Globus pallidus (tissue), 1 donor: ENCODE measurements at places on chromosomes 5 and 9.
A peak's percentile ranks its signal among the peaks of the same experiment; 100 is the strongest.

DNA sequence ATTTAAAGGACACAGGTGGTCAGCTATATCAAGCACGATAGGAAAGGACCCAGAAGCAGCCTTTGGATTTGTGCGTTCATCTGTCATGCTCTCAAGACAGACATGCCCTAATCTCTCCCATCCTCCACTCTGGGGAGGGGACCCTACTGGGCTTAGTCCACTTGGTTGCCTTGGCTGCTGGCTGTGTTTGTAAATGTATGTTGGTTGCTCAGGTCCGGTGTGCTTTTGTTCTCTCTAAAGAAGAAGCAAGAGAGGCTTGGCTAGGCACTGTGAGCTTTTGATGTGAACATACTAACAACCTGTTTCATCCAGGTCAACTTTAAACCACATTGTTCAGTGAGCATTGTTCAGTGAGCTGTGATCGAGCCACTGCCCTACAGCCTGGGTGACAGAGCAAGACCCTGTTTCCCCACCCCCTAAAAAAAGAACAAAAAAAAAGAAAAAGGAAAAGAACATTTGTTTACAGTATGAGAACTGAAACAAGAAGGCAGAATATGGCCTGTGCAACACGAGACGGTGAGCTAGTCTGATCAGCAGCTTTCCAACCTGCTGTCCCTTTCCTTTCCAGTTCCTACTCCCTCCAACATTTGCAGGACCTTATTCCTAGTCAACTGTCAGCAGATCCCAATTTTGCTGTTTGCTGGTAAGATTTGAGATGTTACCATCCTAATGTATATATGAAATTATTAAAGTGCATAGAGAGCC lies 228.3 kb downstream of the ARHGAP26 start:
- no peak for DNase-seq

GRCh38 chr5:161001604-161002003 lies 149.6 kb upstream of the ATP10B start:
- DNase-seq = no peak

- DNase-seq = no peak
These were observed 8.6 kb downstream of the SLC45A2 start for GRCh38 chr5:33975852-33976251.

DNA sequence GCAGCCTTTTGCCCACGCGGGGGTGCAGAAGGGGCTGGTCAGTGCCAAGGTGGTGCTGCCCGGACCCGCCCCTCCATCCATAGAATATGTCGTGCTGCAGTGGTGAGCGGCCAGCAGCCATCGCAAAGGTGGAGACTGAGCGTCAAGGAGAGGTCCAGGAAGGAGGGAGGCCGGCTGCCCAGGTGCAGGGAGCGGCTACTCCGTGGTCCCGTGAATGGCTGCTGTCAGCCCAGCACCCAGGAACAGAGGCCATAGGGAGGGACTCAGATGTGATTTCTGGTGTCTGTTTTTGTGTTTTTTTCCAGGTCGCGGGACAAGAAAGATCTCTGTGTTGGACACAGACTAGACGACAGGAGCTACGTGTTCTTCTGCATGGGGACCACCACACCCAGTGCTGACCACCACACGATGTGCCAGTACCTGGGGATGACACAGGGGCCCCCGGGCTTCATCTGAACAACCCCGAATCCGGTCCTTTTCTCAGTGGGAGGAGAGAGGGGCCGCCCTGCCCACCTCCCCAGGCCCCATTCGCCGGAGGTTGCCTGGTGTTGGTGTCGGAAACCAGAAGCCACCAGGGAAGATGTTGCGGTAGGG lies 29.0 kb downstream of the PAEP start:
- no peak for DNase-seq

DNA sequence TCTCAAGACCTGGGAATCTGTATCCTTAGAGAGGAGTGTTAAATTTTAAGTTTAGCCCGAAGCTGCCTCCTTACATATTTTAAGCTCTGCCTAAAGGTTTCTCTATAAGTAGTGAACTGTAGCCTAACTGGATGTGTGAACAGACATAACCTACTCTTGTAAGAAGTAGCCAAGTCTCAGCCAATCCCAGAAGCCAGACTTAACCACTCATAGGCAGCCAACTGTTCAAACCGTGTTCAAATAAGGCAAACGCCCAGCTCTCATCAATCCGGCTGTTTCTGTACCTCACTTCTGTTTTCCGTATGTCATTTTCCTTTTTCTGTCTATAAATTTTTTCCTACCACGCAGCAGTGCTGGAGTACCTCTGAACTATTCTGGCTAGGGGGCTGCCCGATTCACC lies 58.7 kb upstream of the HRH2 start:
- no peak for DNase-seq

DNA sequence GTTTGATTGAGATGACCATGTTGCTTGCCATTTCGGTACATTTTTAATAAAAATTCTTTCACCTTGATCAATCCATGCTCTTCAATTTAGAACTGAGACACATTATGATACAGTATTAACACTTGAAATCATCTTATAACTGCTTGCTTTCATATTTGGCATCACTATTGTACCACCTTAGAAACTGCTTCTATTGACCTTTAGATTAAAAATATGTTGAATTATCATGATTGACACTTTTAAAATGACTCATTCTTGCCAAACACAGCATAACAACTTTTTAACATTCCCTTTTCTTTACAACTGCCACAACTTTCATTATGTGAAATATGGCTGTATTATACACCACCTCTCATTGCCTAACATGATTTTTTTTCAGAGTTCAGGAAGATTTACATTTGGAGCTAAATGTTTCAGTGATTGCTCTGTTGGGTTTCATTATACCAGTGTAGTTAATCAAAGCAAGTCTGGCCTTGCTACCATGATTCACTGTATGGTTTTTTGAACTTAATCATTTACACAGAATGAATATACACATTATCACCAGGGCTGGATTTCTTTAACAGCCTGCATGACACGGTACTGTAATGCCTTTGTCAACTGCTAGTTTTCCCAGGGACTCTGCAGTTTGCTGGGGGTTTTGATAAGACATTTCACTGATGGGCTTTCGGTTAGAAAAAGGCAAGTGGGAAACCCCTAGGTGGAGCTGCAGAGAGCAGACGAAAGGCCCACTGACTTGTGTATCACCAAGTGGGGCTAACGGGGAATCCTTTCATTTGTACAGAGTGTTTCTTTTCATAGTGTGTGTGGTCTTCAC lies 93.6 kb upstream of the TLE4 start:
- DNase-seq = peak; percentile 86

DNA sequence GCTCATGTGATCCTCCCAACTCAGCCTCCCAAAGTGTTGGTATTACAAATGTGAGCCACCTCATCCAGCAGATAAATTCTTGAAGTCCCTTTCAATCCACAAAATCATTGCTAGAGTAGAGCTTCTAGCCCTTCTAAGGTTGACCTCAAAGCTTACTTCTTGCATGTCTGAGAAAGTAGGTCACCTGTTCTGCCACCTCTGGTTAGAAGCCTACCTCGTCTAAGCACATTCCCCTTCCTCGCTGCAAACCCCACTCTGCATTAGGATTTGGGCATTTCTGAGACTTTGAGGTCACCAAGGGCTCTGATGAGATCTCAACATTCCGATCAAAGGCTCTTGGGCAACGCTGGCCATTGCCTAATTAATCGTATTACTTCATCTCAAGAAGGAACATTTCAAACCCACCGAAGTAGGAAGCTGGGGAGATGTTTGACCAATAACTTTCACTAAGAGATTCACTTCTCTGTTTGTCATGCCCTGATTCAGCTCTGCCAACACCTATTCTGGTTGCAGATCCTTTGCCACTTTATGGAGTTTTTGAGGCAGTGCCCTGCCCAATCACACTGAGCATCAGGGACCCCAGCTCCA lies 8.6 kb downstream of the ADAM19 start:
- no peak for DNase-seq

GRCh38 chr5:18792145-18792544 lies 1157.9 kb downstream of the TAF11L14 start:
- no peak for DNase-seq
